Suprapubic skin (tissue), 4 donors: ENCODE measurements at places on chromosomes 3 and 15. TPM values are rescaled to one million over a fixed set of nuclear protein-coding genes. Genes with fewer than 3 reads are reported as not detected.

Gene SLC12A8
- 2.5 TPM for total RNA-seq

Gene CACNA1D
- total RNA-seq: 9.9 TPM

Gene COL6A5
- total RNA-seq: 0.55 TPM

Gene HHATL
- total RNA-seq: not detected

Gene GRIP2
- 5.8 TPM for total RNA-seq

Gene STIMATE
- 25.7 TPM for total RNA-seq

Gene MASP1
- 3.2 TPM for total RNA-seq

Gene KLHL6
- total RNA-seq: 0.10 TPM

Gene LDHAL6B
- not detected for total RNA-seq

Gene CYP19A1
- total RNA-seq: 6.1 TPM

Gene SLC6A11
- 7.4 TPM for total RNA-seq

Gene CTXND1
- 0.55 TPM for total RNA-seq

Gene TICRR
- 0.93 TPM for total RNA-seq

Gene PTH1R
- total RNA-seq: 2.2 TPM

Gene UBA7
- total RNA-seq: 37.5 TPM

Gene FBLN2
- 93.8 TPM for total RNA-seq
